Stimulated activated CD4-positive, alpha-beta T cell treated with anti-CD3 and anti-CD28 coated beads, Interleukin-1b, Interleukin-23, amount 100 ng/mL, for 4 hours (primary cell): ENCODE measurements at places on chromosomes 1 and 21.

GRCh38 chr1:36803868-36804570 is 230.3 kb downstream of the GRIK3 start:
- DNase-seq = no peak

GRCh38 chr1:53826367-53826766 is 11.7 kb downstream of the NDC1 start:
- no peak for DNase-seq

DNA sequence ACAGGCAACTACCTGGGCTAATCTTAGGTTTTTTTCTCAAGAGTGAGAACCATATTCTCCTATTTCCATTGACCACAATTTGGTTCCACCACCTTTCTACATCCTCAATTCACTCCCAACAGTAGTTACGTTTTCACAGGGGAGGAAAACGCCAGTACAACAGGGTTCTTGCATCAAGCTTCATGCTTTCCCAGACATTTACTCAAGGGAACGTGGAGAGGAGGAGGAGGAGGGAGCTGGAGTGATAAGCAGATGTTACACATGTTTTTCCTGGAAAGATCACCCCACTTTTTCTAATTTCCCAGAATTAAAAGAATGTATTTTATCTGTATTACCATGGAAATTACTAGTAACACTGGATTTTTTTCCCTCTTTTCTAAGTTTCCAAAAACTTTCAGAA is 58.3 kb downstream of the RGS5 start:
- DNase-seq = no peak

- no peak for DNase-seq
These were observed 1.1 kb downstream of the CD84 start for GRCh38 chr1:160578175-160578524.

GRCh38 chr1:18322368-18323032 is 158.2 kb upstream of the KLHDC7A start:
- no peak for DNase-seq

DNA sequence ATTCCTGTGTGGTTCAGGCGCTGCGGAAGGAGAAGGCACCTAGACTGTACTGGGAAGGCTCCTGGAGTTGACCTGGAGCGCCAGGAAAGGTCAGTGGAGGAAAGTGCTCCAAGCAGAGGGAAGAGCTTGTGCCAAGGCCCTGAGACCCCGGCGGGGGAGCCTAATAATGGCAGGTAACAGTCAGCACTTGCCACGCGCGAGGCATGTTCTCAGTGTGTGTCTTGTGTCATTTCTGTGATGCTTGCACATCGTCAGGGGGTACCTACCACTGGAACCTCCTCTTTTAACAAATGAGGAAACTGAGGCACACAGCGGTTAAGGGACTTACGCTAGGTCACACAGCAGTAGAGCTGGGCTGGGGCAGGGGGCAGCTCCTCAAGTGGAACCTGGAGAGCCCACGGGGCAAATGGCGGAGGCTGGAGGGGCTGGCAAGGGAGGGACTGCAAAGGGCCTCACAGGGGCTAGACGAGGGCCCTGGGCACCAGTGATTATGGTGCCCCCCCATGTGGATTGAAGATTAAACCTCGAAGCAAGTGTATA is 976 bp upstream of the BMP8B start:
- no peak for DNase-seq

DNA sequence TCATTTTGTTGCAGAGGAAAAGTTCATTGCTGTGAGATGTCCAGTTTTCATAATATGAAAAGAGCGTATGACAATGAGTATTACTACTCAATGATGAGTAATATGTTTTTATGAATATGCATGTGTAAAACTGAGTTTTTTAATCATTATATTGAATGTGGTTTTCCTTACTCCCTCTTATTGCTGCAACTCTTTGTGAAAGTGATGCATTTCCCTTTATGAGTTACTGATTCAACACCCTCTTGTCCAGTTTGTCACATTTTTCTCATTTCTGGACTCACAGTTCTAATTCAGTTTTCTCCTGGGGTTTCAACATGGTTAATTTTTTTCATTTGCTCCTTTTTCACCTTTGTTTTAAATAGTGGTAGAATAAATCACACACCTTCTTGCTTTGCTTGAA is 35.2 kb upstream of the KCNJ15 start:
- DNase-seq = no peak

DNA sequence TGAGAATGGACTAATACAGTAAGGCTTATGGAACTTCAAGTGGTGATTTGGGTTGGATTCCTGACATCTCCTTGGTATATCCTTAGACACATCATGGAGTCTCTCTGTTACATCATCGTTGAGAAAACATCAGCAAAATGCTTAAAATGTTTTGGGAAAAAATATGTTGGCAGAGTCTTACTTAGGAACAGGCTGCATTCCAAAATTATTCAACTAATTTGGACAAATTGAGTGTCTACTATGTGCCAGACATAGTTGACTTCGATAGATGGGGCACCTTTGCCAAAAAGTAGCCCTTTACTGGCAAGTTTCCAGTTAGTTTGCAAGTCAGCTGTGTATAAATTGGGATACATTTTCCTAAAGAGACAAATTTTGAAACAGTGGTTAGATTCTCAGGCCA is 253.4 kb upstream of the ST6GALNAC5 start:
- DNase-seq = no peak

- DNase-seq = no peak
These were observed 132.9 kb upstream of the ERG start for GRCh38 chr21:38631206-38631605.

GRCh38 chr1:205575294-205575885 is 56.4 kb downstream of the ELK4 start:
- no peak for DNase-seq

- DNase-seq = no peak
These were observed 10.6 kb upstream of the PRKACB start for GRCh38 chr1:84133479-84133878.

DNA sequence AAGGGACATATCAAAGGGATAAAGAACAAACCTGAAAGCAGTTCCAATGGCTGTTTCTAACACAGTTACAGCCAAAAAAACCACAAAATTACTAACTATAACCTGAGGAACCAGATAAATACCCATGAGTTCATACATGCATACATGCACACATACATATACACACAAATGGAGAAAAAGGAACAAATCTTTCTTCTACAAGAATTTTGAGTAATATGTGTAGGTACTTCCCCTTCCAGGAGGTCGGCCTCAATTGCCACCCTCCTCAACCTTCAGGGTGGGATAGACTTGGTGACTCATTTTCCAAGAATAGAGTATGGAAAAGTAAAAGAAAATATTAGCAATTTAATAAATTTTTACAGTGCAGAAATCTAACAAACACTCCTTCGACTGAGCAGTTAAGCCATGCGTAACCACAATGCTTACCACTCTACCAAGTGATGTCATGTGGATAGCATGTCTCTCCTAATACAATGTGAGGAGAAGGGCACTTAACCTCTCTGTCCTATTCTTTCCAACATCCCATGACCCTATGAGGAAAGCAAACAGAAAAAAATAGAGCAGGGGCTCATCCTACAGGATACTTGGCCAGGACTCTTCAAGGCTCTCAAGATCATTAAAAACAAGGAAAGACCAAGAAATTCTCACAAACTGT is 243.0 kb upstream of the RUNX1 start:
- DNase-seq = no peak

DNA sequence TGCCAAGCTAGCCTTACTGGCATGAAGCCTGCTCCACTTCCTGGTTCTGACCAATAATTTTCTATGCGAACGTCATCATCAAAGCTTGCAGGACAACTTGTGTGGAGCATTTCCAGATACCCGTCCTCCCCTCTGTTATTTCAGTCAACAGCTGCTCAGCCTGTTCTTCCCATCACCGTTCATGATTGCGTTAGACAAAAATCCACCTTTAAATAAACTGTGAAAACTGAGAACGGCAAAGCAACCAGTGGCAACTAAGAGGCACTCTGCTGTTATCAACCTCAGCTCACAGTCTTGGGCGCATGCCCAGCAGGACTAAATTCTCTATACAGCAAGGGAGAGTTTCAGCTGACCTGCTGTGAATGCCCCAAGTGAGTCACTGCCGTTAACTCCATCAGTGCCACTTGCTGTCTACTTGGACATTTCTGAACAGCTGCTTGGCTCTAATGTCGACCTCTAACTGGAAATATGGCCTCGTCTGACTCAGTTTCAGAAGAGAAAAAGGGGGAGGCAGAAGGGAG is 207.4 kb upstream of the RUNX1 start:
- DNase-seq = no peak

DNA sequence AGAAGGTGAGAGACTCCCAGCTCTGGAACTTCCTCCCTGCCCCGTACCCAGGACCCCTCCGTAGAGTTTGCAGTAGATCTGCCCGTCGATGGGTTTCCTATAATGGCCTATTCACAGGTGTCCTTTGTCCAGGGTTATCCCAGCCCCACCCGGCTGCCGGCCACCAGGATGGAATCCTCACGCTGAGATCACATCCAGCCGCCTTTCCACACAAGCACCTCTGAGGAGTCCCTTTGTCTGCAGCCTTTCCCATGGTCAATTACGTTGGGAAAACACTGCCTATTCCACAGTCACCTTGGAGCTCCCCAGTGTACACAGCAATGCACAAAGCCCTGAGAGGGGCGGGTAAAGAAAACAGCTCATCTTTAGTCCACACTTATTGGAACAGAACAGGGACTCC is 190.0 kb upstream of the EDN2 start:
- DNase-seq = no peak

GRCh38 chr21:39513735-39514134 is 62.0 kb downstream of the SH3BGR start:
- no peak for DNase-seq

DNA sequence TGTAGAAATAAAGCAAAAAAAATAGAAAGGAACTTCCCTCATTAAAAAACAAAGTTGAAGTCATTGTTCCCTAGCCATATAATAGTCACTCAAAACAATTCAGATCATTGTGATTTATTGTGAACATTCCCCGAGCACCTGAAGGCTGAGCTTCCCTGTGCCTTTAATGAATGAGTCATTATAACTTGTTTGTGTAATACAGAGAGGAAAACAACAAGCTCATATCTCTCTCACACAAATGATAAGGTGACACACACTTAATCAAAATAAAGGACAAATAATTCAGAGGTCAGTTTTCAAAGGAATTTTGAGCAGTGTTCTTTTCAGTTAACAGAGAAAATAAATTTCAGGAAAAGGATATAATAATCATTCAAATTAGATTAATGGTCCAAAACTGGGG is 326.2 kb downstream of the DUSP10 start:
- DNase-seq = no peak

DNA sequence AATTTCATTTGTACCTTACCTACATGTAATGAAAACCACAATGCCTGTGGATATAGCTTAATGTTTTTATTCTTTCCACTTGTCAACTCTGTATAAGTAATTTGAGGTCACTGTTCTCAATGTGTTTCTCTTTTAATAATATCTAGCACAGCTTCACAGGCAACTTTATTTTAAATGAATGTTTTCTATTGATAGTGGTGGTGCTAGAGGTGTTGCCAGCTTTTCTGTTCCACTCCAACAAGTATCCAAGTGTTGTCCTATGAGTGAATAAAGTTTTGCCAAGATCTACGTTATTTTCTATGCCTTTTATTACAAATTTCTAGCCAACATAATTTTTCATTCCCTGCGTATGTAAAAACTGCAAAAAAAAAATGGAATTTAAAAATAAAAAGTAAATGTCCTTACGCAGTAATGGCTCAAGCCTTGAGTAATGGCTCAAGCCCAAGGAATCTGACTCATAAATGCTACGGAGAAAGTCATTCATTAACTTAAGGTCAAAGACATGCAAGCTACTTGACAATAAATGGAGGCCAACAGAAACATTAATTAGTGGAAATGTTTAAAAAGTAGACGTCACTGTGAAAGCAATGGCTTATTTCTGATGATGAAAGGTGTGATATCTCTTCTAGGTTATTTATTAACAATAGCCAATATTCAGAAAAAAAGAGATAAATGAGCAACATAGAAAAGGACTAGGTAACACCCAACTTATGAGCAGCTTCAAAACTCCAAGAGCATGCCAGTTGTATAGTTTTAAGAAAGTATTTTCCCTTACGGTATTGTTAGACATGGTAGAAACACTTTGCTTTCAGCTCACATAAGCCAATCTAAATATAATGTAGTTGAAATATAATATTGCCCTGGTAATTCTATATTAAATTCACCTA is 71.4 kb downstream of the SLC44A5 start:
- DNase-seq = no peak

- DNase-seq = no peak
These were observed 76.5 kb upstream of the MAP10 start for GRCh38 chr1:232728507-232729263.

DNA sequence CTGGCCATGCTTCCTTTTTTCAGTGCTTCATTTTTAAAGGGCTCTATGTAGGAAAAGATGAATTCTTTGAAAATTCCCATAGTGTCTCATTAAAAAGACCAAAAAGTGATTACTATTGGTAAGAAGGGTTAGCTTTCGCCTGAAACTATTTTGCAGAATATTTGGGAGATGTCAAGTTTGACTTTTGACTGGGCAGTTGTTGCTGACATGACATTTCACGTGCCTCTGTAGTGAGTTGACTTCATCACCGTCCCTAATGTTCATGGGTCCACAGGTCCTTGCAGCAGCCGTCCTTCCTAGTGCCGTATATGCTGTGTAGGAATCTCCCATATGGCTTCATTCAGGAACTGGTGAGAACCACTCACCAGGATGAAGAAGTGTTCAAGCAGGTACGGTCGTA is 88.7 kb upstream of the KIF1B start:
- DNase-seq = no peak

- DNase-seq = no peak
These were observed 933 bp downstream of the ANKRD34A start for GRCh38 chr1:145963265-145964019.

DNA sequence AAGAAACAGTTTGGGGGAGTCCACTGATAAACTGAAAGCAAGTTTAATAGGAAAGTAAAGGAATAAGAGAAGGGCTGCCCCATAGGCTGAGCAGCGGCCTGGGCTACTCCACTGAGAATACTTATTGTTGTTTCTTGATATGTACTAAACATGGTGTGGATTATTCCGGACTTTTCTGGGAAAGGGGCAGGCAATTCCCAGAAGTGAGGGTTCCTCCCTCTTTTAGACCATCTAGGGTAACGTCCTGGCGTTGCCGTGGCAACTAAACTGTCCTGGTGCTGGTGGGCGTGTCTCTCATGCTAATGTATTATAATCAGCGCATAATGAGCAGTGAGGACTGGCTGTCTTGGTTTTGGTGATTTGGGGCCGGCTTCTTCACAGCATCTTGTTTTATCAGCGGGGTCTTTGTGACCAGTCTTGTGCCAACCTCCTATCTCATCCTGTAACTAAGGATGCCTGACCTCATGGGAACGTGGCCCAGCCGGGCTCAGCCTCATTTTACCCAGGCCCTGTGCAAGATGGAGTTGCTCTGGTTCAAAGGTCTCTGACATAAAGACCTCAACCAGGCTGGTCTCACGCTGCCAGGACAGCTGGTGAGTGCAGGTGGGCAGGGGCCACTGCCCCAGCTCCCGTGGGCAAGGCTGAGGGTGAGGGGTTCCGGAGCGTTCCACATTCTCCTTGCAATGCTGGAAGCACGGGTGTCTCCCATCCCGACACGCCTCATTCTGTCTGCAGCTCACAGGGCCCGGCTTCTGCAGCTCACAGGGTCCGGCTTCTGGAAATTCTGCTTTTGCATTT is 19.6 kb upstream of the C1orf159 start:
- DNase-seq = no peak

DNA sequence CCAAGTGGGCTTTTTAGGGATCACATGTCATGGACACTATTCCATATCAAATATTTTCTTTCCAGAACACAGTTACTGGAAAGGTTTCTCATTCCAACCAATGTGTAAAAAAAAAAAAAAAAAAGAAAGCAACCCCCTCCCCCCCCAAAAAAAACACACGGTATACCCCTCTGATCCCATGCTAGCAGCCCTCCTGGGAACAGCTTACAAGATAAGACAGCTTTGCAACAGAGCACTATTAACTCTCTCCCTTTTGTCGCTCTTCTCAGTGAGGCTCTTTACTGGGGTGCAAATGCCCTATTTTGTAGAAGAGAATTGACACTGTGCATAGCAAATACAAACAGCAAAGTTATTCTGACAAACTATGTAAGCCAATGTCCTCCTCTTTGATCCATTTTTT is 161.2 kb downstream of the NTMT2 start:
- no peak for DNase-seq
